RKO (cell line): ENCODE measurements at places on chromosomes 7 and 10.

GRCh38 chr7:81682873-81683272 lies 87.0 kb downstream of the HGF start:
- DNase-seq: no peak

DNA sequence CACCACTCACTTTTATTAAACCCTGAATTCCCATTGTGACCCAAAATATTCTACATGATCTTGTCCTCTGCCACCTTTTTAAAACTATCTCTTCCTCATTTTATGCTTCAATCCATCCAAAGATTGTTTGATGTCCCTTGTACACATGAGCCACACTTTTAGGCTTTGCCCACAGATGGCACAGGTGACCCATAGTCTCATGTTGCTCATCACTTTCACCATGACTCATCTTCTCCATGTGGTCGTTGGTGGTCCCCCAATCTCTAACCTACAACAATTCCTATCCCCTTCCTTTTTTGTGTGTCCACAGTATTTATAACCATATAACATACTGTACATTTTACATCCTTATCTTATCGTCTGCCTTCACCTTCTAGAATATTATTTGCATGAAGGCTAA lies 271.5 kb upstream of the ZWINT start:
- DNase-seq: no peak

GRCh38 chr7:102418592-102418991 lies 14.8 kb upstream of the ORAI2 start:
- no peak for DNase-seq

DNA sequence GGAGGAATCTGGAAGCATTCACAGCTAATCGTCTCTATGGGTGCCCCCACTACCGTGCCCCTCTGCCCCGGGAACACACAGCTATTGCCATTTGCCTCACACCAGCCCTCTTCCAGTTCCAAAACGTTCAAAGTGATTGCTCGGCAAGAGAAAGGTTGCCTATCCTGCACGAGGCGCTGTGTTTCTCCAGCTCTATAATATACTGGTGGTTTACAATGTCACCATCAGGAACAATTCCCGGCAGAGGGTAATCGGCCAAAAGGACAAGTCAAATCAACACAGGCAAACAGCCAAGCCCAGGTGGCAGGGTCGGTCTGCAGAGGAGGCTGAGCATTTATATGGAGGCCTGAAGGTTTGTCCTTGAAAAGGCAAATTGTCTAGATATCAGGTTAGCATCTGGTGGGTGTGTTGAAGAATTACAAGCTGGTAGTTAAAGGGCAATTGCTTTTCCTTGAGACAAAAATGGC lies 29.2 kb upstream of the TNS3 start:
- no peak for DNase-seq

- DNase-seq: no peak
Observed at GRCh38 chr7:143171697-143172096, 11.5 kb upstream of the TAS2R39 start.

DNA sequence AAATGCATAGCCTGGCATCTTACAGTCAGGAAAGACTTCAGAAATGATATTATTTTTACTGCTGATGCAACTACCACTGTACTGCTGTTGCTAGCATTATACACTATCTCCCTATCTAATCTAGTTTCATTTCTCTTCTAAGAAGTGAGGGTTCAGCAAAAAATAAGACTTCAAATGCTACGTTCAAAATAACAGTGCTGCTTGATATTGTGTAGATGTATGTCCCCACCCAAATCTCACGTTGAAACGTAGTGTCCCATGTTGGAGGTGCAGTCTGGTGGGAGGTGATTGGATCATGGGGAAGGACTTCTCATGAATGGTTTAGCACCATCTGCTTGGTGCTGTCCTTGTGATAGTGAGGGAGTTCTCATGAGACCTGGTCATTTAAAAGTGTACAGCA lies 129.4 kb downstream of the ANK3 start:
- no peak for DNase-seq

DNA sequence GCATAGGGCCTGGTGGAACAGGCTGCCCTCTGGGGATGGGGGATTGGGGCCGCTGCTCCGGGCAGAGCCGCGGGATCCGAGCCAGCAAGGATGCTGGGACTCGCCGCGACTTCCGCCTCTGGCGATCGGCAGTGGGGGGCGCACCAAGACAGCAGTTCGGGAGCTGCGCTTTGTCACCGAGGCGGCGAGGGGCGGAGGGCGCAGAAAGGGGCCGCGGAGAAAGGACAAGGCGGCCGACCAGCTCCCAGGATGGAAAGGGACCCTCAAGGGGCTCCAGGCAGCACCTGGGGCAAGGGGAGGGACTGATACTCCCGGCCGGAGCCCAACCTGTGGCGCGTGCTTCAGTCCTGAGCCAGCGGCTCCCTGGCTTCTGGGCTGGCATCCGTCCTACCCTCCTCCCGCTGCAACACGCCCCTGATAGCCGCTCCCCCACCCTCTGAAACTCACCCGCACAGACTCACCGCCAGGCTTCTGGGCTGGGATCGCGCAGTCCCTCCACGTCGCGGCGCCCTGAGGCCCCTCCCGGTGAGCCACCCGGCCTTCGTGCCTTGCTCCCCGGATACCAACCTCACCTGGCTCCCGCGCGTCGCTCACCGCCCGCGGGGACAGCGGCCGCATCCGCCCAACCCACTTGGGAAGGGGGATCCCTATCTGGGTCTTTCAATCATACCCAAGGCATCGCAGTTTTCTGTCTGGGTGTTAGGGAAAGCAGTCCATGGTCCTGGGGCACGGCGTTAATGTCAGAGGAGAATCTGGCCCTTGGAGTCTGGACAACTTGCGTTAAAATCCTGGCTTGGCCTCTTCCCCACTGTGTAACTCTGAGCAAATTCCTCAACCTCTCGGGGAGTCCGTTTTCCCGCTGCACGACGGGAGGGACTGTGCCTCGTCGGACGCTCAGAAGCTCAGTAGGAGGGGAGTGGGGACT lies 7.0 kb upstream of the EVX1 start:
- peak; percentile 65 for DNase-seq
